ENCODE measurements at places on chromosomes 1 and 21. TPM values are rescaled to one million over a fixed set of nuclear protein-coding genes. Genes with fewer than 3 reads are reported as not detected.

SLC30A2 gene
- not detected for total RNA-seq

RGS16 gene
- 102 TPM for total RNA-seq

IGSF9 gene
- not detected for total RNA-seq

PAPPA2 gene
- total RNA-seq: 0.10 TPM

DIO1 gene
- total RNA-seq: not detected

FAM163A gene
- not detected for total RNA-seq

WASF2 gene
- 110 TPM for total RNA-seq

FAM229A gene
- total RNA-seq: 6.2 TPM

DNA sequence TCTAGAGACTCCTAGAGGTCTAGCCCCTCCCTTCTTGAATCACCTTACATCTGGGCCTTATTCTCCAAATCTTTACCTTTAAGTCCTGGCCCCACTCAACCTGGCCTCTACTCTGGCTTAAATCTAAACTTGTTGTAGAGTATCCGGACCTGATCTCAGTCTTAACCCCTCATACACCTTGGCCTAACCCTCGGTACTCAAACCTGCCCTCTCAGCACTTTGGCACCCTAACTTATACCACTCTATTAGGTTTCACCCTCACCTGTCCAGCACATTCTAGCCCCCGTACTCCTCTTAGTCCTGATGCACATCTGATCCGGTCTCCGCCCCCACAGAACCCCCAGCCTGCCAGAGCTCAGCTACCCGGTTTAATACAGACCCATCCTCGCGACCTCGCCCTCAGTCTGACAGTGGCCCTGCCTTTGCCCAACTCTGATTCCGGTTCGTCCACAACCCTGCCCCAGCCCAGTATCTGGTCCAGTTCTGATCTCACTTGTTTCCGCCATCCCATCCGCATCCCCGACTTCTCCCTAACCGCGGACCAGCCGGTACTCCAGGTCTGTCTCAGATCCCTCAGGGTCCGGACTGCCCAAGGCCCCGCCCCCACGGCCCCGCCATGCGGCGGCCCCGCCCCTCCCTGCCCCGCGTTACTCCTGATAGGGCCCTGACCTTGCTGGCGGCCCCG is 1.5 kb downstream of the TRIM62 start:
- peaks cover 11% of the 10 kb centered on the region for H3K27me3 ChIP-seq
- H3K36me3 ChIP-seq: no peaks in the 10 kb centered on the region
- peak overlapping the region; percentile 87 for H3K4me3 ChIP-seq
- DNase-seq: no peak
- peaks cover 32% of the 10 kb centered on the region for H3K4me1 ChIP-seq

- H3K36me3 ChIP-seq: no peaks in the 10 kb centered on the region
- H3K27ac ChIP-seq: no peak overlapping the region
- H3K4me3 ChIP-seq: peak overlapping the region; percentile 28
- DNase-seq: no peak
- H3K27me3 ChIP-seq: no peaks in the 10 kb centered on the region
Observed at GRCh38 chr1:67189953-67190352, 23.7 kb downstream of the IL23R start.

DNA sequence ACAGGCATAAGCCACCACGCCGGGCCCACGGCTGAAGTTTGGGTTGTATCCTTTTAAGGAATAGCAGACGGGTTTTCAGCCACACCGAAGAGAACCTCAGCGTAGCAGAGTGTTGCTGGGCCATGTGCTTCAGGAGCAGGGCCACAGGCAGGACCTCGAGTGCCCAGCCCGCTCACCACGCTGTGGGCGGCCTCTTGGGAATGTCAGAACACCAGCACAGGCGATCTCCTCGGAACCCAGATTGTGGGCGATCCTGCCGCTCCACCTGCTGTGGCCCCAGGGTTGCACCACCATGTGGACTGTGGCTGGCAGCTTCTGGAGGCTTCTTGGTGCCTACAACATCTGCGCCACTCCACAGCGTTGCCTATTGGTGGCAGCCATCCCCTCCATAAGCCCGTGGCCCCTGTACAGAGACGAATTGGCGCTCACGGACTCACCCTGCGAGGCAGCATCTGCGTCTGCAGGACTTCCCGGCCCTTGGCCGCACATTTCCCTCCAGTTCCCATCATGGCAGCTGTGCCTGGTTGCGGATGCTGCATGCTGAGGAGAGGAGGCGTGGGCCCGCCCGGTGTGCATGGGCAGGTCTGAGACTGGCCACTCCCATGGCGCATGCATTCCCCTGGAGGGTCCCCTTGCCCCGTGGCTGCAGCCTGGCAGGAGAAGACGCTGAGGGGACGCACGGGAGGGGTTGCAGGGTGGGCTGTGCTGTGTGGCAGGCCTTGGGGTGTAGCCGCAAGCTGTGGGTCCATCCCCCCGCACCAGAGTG is 69.3 kb downstream of the SKI start:
- H3K4me1 ChIP-seq: peaks cover 42% of the 10 kb centered on the region
- no peaks in the 10 kb centered on the region for H3K27me3 ChIP-seq
- H3K4me3 ChIP-seq: no peak overlapping the region
- H3K36me3 ChIP-seq: no peaks in the 10 kb centered on the region

DNA sequence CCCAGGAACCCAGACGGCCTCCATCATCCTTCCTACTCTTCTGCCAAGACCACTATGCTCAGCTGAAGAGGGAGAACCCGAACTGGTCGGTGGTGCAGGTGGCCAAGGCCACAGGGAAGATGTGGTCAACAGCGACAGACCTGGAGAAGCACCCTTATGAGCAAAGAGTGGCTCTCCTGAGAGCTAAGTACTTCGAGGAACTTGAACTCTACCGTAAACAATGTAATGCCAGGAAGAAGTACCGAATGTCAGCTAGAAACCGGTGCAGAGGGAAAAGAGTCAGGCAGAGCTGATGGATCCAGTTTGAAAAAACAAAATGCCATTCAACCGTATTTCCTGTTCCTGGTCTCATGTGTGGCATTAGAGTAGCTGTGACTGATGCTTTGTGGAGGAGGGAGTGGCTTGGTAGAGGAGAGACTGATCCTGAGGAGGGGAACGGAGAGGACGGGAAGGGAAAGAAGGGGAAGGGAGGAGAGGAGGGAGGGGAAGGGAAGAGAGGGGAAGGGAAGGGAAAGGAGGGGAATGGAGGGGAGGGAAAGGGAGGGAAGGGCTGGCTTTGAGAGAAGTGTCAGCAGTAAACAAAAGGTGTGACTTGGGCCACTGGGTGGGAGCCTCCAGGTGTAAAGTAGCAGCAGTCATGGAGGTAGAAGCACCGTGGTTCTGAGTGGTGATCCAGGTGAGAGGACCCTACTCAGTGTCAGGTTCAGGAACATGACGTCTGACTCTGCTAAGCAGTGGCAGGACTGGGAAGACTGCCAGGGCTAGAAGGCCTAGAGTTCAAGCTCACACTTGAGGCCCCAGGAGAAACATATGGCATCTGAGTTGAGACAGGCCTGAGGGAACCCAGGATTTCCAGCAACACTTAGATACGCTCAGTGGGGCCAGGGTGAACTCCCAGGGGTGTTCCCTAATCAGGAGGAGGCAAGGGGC is 846 bp downstream of the HMGB4 start:
- H3K27ac ChIP-seq: no peak overlapping the region
- no peak for DNase-seq
- no peak overlapping the region for H3K4me3 ChIP-seq

GRCh38 chr1:108590957-108591356 is 31.1 kb downstream of the EEIG2 start:
- no peaks in the 10 kb centered on the region for H3K27me3 ChIP-seq
- H3K27ac ChIP-seq: peak overlapping the region; percentile 89

DNA sequence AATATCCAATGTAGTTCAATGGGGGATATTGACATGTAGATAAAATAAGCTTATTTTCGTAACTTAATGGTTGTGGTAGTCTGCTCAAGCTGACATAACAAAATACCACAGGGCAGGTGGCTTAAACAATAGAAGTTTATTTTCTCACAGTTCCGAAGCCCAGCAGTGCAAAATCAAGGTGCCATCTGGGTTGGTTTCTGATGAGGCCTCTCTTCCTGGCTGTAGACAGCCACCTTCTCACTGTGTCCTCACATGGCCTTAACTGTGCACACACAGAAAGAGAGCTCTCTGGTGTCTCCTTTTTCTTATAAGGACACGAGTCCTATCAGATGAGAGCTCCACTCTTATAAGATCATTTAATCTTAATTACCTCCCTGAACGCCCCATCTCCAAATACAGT is 64.8 kb upstream of the IPO9 start:
- no peak overlapping the region for H3K4me3 ChIP-seq
- peaks cover 9% of the 10 kb centered on the region for H3K27me3 ChIP-seq
- DNase-seq: no peak
- no peaks in the 10 kb centered on the region for H3K36me3 ChIP-seq
- H3K27ac ChIP-seq: no peak overlapping the region

GRCh38 chr1:30844631-30845030 is 63.9 kb downstream of the SDC3 start:
- H3K27ac ChIP-seq: no peak overlapping the region
- DNase-seq: no peak
- H3K4me3 ChIP-seq: no peak overlapping the region
- H3K4me1 ChIP-seq: no peaks in the 10 kb centered on the region
- peaks cover 89% of the 10 kb centered on the region for H3K27me3 ChIP-seq

- no peaks in the 10 kb centered on the region for H3K27me3 ChIP-seq
- H3K4me1 ChIP-seq: no peaks in the 10 kb centered on the region
- DNase-seq: no peak
- no peak overlapping the region for H3K4me3 ChIP-seq
- H3K36me3 ChIP-seq: no peaks in the 10 kb centered on the region
Observed at GRCh38 chr21:38930066-38930465, 124.3 kb downstream of the ETS2 start.

DNA sequence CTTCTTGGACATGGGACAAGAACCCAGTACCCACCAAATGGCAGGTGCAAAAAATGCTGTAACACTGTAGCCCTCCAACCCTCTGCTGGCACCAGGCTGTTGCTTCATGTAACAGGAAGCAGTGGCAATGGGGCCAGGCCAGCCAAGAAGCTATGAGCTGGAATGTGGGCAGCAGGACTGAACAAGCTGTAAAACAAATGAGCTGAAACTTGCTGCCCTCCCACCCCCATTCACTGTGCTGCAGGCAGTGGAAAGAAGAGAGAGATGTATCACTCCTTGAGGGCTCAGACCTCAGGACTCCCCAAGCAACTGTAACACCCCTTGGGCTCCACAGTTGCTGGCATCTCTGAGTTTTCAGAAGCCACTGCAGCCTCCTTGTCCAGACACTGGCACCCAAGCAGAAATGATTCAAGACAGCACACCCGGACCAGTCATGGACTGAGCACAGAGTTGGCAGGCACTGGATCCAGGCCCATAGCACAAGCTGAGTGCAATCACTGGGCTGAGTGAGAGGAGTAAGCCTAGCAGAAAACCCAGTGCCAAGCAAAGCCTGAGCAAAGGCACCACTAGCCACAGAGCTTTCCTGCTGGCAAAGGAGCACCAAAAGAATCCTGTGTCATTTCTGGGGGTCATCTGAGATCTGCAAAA is 321.4 kb upstream of the CXADR start:
- no peak overlapping the region for H3K4me3 ChIP-seq
- H3K27ac ChIP-seq: no peak overlapping the region
- H3K36me3 ChIP-seq: peaks cover 12% of the 10 kb centered on the region
- no peaks in the 10 kb centered on the region for H3K27me3 ChIP-seq

DNA sequence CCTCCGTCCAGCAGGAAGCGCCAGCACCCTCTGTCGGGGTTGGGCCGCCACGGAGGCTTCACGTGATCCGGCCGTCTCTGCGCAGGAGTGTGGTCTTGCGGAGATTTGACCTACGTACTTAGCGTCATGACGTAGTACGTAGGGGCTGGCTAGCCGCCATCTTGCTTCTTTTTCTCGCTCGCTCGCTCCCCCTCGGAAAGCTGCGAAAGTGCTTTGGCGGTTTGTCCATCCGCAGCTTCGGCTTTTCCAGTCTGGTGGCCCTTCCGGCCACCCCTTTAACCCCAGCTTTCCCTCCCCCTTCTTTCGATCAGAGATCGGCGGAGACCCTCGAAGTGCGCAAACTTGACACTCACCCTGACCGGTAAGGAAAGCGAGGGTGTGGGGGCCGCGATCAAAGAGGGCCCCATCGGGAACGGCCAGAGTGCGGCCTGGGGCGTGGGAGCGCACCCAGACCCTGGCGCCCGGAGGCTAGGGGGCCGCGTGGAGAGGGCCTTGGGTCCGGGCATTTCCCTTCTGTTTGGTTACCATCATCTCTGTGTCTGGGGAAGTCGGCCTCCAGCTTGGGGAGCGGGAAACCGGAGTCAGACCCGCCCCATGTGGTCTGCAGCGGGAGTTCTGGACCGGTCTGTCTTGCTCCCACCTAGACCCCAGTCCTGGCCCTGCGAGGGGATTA is at the start of gene PRRC2C:
PRRC2C (plus strand) TSS at position 156 of the 673 bp plus-strand sequence. CDS start 26,559 bp downstream, outside the sequence.
- no peaks in the 10 kb centered on the region for H3K27me3 ChIP-seq
- H3K27ac ChIP-seq: peak within 1 kb of the TSS; percentile 96

- H3K27ac ChIP-seq: peak overlapping the region; percentile 64
- H3K4me3 ChIP-seq: no peak overlapping the region
- no peak for DNase-seq
- peaks cover 23% of the 10 kb centered on the region for H3K4me1 ChIP-seq
Observed at GRCh38 chr1:205172729-205173366, 38.7 kb downstream of the DSTYK start.

DNA sequence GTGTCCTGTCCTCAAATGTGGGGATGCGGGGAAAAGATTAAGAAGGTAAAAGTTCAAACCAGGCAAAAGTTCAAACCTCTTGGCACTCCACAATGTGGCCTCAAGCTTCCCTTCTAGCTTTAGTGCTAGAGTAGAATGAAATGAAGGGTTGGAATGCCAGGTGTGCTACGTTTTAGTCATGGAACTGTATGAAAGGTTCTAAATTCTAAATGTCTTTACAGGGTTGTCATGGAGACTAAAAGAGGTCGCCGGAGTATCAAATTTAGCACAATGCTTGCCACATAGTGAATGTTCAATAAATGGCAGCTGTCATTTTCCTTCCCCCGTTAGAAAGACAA is 57.2 kb upstream of the LRRC8D start:
- peak overlapping the region; percentile 66 for H3K27ac ChIP-seq
- no peaks in the 10 kb centered on the region for H3K27me3 ChIP-seq
- peaks cover 32% of the 10 kb centered on the region for H3K4me1 ChIP-seq
- peak overlapping the region; percentile 91 for H3K4me3 ChIP-seq

GRCh38 chr21:37357691-37358090 is 8.9 kb upstream of the DYRK1A start:
- no peak for DNase-seq
- peaks cover 19% of the 10 kb centered on the region for H3K27me3 ChIP-seq
- H3K4me1 ChIP-seq: no peaks in the 10 kb centered on the region
